ENCODE measurements at places on chromosomes 2 and 18. TPM values are rescaled to one million over a fixed set of nuclear protein-coding genes. Genes with fewer than 3 reads are reported as not detected.

The RESP18 gene
- total RNA-seq, result not detected

The ZNF396 gene
- total RNA-seq, result 6.7 TPM

The CXCR1 gene
- total RNA-seq, result 6.4 TPM

The SRD5A2 gene
- 5.3 TPM for total RNA-seq

The CD207 gene
- total RNA-seq, result 0.86 TPM

The SCN3A gene
- total RNA-seq, result 2.3 TPM

The FNDC4 gene
- total RNA-seq, result 3.8 TPM

The NETO1 gene
- total RNA-seq, result not detected

The KIAA2012 gene
- 8.5 TPM for total RNA-seq

The EDAR gene
- 0.37 TPM for total RNA-seq

DNA sequence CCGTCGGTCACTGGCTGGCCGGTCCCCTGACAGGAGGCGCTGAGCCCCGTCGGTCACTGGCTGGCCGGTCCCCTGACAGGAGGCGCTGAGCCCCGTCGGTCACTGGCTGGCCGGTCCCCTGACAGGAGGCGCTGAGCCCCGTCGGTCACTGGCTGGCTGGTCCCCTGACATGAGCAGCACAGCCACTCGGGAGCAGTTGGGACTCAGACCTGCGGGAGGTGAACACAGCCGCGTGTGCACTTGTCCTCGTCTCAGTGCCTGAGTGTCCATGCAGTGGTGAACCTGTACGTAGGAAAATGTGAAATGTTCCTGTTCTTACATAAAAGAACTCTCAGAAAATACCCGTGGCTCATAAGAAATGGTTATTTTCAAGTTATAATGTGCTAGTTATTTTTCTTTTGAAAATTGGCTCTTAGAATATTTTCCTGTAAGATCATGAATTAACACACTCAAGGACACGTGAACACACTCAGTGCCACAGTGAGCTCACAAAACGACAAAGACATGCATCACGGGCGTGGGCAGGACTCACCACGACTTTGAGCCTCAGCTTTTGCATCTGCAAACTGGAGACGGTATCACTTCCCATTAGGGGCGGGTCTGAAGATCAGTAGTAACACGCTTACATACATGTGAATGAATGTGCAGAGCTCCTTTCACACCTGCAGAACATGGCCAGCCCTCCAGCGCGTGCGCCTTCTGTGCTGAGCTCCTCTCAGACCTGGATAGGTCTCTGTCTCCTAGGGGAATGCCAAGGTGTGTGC is 21.1 kb upstream of the NFATC1 start:
- peaks cover 5% of the 10 kb centered on the region for H3K36me3 ChIP-seq
- DNase-seq, result no peak
- H3K4me3 ChIP-seq, result no peak overlapping the region
- H3K27me3 ChIP-seq, result no peaks in the 10 kb centered on the region
- H3K27ac ChIP-seq, result no peak overlapping the region

DNA sequence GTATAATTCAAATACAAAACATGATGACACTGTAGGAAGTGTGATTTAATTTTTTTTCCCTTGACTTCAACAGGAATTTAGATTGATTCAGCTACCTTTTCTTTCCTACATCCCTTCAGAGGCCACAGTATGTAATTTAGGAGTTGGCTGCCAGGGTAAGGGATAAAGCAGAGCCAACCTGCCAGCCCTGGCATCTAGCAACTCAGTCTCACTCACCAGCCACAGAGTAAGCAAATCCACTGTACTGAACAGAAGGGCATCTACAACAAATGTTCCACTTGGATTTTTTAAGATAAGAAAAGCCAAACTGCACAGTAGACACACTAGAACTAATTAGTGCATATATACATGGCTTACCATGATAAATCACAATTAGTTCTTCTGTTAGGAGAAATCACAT is 54.3 kb upstream of the PEX13 start:
- DNase-seq, result no peak
- H3K36me3 ChIP-seq, result no peaks in the 10 kb centered on the region
- H3K4me1 ChIP-seq, result peaks cover 1% of the 10 kb centered on the region
- H3K27me3 ChIP-seq, result no peaks in the 10 kb centered on the region
- H3K27ac ChIP-seq, result no peak overlapping the region

- H3K27me3 ChIP-seq, result no peaks in the 10 kb centered on the region
- H3K36me3 ChIP-seq, result no peaks in the 10 kb centered on the region
- no peak overlapping the region for H3K4me3 ChIP-seq
- no peak for DNase-seq
- H3K4me1 ChIP-seq, result no peaks in the 10 kb centered on the region
Observed at GRCh38 chr2:225806105-225806504, 406.6 kb downstream of the NYAP2 start.

DNA sequence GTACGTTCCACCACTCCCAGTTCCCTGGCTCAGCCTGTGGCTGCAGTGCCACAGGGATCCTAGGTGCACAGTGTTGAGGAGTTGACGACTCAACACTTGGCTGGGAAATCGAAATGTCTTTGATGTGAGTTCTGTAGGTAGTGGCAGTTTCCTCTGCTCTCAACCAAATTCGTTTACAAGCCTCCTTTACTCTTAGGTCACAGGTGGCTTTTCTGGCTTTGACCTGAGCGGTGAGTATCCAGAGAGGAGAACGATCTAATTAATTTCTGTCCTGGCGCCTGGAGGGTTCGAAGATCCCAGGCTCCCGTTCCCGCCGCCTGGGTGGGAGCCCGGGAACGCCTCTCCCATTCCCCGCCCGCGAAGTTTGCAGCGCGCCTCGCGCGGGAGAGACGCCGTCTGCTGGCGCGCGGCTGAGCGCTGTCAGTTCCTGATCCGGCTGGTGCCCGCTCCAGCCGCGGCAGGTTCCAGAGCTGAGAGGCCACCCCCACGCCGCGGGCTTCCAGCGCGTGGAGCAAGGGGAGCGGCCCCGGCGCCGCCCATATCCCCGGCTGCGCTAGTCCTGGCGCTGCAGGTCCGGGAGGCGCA is at the start of gene LAMA3:
Gene LAMA3 (plus strand): TSS at position 423 of the 585 bp plus-strand sequence. CDS start 231 bp downstream, outside the sequence.
- peak within 1 kb of the TSS; percentile 50 for H3K4me3 ChIP-seq
- no peak within 1 kb of the TSS for H3K27ac ChIP-seq
- H3K27me3 ChIP-seq, result no peaks in the 10 kb centered on the region
- H3K4me1 ChIP-seq, result no peaks in the 10 kb centered on the region
- no peaks in the 10 kb centered on the region for H3K36me3 ChIP-seq
- DNase-seq, result peak; percentile 58

DNA sequence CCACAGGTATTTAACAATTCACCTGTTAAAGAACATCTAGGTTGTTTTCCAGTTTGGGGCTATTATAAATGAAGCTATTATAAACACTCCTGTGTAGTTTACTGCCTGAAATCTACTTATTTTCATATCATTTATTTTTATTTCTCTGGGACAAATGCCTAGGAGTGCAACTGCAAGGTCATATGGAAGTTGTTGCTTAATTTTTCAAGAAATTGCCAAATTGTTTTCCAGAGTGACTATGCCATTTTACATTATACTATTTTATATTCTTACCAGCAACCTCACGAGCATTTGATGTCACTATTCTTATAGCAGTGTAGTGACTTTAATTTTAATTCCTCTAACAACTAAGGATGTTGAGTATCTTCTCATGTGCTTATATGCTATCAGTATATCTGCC is 298.4 kb downstream of the EXOC6B start:
- no peak for DNase-seq
- no peak overlapping the region for H3K4me3 ChIP-seq
- no peaks in the 10 kb centered on the region for H3K36me3 ChIP-seq
- H3K27me3 ChIP-seq, result no peaks in the 10 kb centered on the region

DNA sequence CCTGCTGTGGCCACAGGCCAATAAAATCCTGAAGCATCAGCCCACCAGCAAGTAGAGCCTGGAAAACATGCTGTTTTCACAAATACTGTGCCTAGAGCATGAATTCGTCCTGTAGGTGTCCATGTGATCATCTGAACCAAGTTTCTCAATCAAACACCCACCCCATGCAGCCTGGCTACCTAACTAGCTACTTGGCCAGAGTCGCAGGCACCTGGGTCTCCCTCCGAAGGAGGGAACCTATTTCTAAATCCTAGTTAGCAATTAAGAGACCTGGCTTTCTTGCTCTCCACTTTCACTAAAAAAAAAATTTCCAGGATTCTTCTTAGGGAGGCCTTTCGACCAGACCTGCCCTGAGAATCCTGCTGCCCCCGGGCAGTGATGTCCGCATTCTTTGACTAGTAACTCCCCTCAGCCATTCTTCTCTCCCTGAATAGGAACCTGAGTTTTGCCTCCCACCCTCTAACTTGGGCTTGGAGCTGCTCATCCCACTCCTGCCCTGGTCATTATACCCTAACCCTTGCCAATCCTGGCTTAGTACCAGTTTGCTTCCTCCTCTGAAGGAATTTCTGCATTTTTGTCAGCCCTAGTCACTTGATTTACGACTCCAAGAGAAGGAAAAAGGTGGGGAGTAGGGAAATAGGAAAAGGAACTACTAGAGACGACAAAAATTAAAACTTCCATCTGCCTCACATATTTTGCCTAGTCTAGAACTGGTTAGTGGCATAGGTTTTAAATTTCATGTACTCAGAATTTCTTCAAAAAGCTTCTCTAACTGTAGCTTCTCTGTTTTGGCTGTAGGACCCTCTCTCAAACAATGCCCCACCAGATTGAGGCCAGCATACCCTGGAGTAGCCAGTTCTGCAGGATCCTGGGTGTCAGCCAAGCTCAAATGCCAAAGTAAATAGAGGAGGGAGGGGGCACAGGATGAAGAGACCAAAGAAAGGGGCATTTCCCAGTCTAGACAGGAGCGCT is 25.4 kb upstream of the TANK start:
- no peak overlapping the region for H3K4me3 ChIP-seq
- H3K27ac ChIP-seq, result no peak overlapping the region
- H3K4me1 ChIP-seq, result no peaks in the 10 kb centered on the region

- no peaks in the 10 kb centered on the region for H3K36me3 ChIP-seq
- no peak overlapping the region for H3K27ac ChIP-seq
- no peak for DNase-seq
- H3K4me3 ChIP-seq, result no peak overlapping the region
- no peaks in the 10 kb centered on the region for H3K27me3 ChIP-seq
Observed at GRCh38 chr2:165054652-165055051, 99.3 kb upstream of the SLC38A11 start.

GRCh38 chr2:567865-568638 is 109.2 kb downstream of the TMEM18 start:
- no peaks in the 10 kb centered on the region for H3K36me3 ChIP-seq
- H3K4me3 ChIP-seq, result no peak overlapping the region
- DNase-seq, result no peak
- H3K4me1 ChIP-seq, result peaks cover 13% of the 10 kb centered on the region

DNA sequence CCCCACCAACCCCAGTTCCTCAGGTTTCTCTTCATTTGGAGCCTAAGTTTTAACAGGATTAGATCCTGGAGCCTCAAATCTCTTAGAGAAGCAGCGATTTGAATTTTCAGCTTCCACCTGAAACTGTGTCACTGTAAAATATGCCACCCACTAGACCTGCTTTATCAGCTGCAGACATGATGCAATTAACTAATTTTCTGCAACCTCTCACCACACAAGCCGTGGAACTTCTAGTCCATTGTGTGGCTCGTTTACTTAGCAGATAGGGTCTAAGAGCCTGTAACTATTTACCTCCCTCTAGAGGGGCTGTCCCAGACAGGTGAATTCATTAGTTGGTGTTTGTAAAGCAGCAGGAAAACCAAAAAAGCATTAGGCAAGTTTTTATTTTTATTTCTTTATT is 31.6 kb upstream of the FZD5 start:
- H3K4me3 ChIP-seq, result no peak overlapping the region
- H3K36me3 ChIP-seq, result no peaks in the 10 kb centered on the region
- no peak overlapping the region for H3K27ac ChIP-seq
- no peaks in the 10 kb centered on the region for H3K27me3 ChIP-seq
- peak; percentile 12 for DNase-seq

DNA sequence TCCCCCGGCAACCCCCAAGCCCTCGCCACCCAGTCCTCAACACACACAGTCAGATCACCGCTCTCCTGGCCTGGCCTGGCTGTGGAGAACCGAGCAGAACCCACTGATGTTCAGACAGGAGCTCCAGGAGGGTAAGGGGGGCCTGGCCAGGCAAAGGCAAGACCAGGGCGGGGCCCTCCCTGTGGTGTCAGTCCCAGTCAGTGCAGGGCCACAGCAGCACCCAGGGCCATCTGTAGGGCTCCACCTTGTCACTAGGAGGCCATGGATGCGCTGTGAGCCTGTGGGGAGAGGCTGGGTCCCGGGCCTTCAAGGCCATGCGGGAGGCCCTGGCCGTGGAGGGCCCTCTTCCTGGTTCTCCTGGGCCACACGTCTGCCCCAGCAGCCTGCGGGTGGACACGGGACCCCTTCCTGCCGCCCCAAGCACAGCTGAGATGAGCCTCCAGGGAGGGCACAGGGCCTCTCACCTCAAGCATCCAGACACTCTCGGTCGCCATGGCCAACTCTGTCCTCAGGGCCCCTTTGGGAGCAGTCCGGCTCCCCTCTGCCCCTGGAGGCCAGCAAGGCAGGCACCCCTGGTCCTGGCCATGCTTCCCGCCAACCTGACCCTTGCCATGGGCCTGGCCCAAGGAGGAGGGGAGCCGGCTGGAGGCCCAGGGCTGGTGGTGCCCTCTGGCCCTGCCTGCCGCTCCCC is 2.0 kb downstream of the ANO7 start:
- H3K4me1 ChIP-seq, result peaks cover 7% of the 10 kb centered on the region
- H3K4me3 ChIP-seq, result no peak overlapping the region
- H3K36me3 ChIP-seq, result no peaks in the 10 kb centered on the region
- H3K27ac ChIP-seq, result no peak overlapping the region
- no peaks in the 10 kb centered on the region for H3K27me3 ChIP-seq

- H3K4me1 ChIP-seq, result no peaks in the 10 kb centered on the region
- DNase-seq, result no peak
- H3K27me3 ChIP-seq, result no peaks in the 10 kb centered on the region
- peaks cover 75% of the 10 kb centered on the region for H3K36me3 ChIP-seq
Observed at GRCh38 chr2:101872480-101872879, 119.3 kb upstream of the IL1R2 start.

- H3K27me3 ChIP-seq, result no peaks in the 10 kb centered on the region
- no peak overlapping the region for H3K27ac ChIP-seq
- peaks cover 5% of the 10 kb centered on the region for H3K36me3 ChIP-seq
- no peak overlapping the region for H3K4me3 ChIP-seq
- DNase-seq, result peak; percentile 37
Observed at GRCh38 chr2:235048549-235048948, 96.7 kb downstream of the SH3BP4 start.

DNA sequence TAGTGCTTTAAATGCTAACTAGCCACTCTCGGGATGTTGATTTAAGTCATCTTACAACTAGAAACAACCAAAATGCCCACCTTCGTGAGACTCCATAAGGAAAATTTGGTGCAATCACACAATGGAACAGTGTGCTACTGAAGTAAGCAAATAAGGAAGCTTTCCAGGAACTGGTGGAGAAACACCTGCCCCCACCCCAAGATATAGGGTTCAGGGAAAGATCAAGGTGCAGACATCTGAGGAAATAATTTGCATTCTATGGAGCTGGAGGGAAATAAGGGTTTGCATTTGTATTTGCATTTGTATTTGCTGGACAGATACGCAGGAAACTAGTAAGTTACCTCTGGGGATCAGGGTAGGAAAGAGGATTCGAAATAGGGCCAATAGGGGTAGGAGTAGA is 90.9 kb downstream of the ACAA2 start:
- no peak overlapping the region for H3K4me3 ChIP-seq
- DNase-seq, result no peak
- H3K27ac ChIP-seq, result no peak overlapping the region
- H3K4me1 ChIP-seq, result peaks cover 5% of the 10 kb centered on the region
- H3K36me3 ChIP-seq, result no peaks in the 10 kb centered on the region

- H3K27ac ChIP-seq, result no peak overlapping the region
- H3K36me3 ChIP-seq, result no peaks in the 10 kb centered on the region
- no peak overlapping the region for H3K4me3 ChIP-seq
- H3K4me1 ChIP-seq, result no peaks in the 10 kb centered on the region
Observed at GRCh38 chr2:36762764-36763490, 66.4 kb downstream of the VIT start.

- no peaks in the 10 kb centered on the region for H3K36me3 ChIP-seq
- DNase-seq, result peak; percentile 31
- H3K4me1 ChIP-seq, result no peaks in the 10 kb centered on the region
- H3K27me3 ChIP-seq, result no peaks in the 10 kb centered on the region
- peak overlapping the region; percentile 27 for H3K27ac ChIP-seq
- no peak overlapping the region for H3K4me3 ChIP-seq
Observed at GRCh38 chr18:62790871-62791772, 75.8 kb downstream of the PHLPP1 start.

All from lung (tissue), 17 donors.